ENCODE measurements at places on chromosomes 13 and 19. TPM values are rescaled to one million over a fixed set of nuclear protein-coding genes. Genes with fewer than 3 reads are reported as not detected.

GRCh38 chr13:109642358-109642757 is 144.0 kb downstream of the IRS2 start:
- H3K27me3 ChIP-seq, result no peaks in the 10 kb centered on the region
- no peak overlapping the region for H3K27ac ChIP-seq
- no peaks in the 10 kb centered on the region for H3K36me3 ChIP-seq
- no peak overlapping the region for H3K4me3 ChIP-seq
- H3K4me1 ChIP-seq, result no peaks in the 10 kb centered on the region

- no peak overlapping the region for H3K4me3 ChIP-seq
- DNase-seq, result no peak
- peaks cover 23% of the 10 kb centered on the region for H3K4me1 ChIP-seq
- peaks cover 19% of the 10 kb centered on the region for H3K27me3 ChIP-seq
Measured at GRCh38 chr13:25843692-25844091, 208.1 kb downstream of the SHISA2 start.

DNA sequence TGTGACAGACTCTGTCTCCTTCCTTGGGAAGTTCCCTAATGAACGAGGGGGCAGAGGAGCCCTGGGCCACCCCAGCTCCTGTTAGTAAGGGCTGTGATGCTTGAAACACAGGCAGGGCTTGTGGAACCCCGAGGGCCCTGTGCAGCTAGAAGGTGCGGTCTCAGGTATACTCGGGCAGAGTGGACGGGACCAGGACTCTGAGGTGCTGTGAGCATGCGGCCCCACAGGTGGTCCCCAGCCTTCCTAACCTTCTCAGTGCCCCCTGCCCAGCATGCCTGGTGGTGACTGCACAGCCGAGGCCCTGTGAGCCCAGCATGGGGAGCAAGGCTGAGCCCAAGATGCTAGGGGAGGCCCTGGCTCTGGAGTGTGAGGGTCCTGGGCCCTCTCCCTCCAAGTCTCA is 4.0 kb upstream of the SIGLEC8 start:
- H3K27me3 ChIP-seq, result peaks cover 47% of the 10 kb centered on the region
- DNase-seq, result no peak
- H3K4me1 ChIP-seq, result peaks cover 27% of the 10 kb centered on the region
- H3K4me3 ChIP-seq, result no peak overlapping the region
- no peak overlapping the region for H3K27ac ChIP-seq

GRCh38 chr19:32352241-32352630 is 6.8 kb downstream of the ZNF507 start:
- H3K4me3 ChIP-seq, result no peak overlapping the region
- H3K27me3 ChIP-seq, result no peaks in the 10 kb centered on the region
- no peak for DNase-seq
- peaks cover 78% of the 10 kb centered on the region for H3K36me3 ChIP-seq
- no peak overlapping the region for H3K27ac ChIP-seq
- H3K4me1 ChIP-seq, result peaks cover 49% of the 10 kb centered on the region

DNA sequence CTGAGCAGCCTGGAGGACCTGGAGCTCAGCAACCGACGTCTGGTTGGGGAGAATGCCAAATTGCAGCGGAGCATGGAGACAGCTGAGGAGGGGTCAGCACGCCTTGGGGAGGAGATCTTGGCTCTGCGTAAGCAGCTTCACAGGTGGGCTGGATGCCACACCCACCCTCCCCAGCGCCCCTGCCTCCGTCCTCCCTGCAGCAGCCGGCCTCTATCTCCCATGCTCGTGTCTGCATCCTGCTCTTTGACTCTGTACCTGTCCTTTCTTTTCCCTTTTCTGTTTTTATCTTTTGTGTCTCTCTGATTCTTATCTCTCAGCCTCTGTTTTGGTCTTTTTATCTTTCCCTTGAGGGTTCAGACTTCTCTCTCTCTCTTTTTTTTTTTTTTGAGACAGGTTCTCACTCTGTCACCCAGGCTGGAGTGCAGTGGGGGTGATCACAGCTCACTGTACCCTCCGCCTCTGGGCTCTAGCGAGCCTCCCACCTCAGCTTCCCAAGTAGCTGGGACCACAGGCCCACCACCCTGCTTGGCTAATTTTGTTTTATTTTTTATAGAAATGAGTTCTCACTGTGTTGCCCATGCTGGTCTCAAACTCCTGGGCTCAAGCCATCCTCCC is 10.1 kb downstream of the KASH5 start:
- no peak overlapping the region for H3K27ac ChIP-seq
- peaks cover 4% of the 10 kb centered on the region for H3K4me1 ChIP-seq
- H3K36me3 ChIP-seq, result no peaks in the 10 kb centered on the region

DNA sequence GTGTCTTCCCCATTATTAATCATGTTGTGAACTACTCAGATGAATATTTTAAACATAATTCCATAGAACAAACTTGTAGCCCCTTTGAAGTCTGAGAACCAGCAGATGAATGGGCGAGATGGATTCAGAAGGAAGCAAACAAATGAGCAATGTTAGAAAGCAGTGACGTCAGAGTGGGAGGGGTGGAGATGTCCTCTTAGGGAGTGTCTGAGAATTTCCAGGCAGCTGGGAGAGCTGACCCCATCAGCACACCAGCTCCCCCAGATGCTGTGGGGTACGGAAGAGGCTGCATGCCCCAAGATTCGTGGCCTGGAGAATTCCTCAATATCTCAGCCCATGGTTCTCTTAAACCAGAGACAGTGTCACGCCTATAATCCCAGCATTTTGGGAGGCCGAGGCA is 68.6 kb downstream of the DPF1 start:
- H3K27me3 ChIP-seq, result no peaks in the 10 kb centered on the region
- H3K4me1 ChIP-seq, result no peaks in the 10 kb centered on the region
- no peaks in the 10 kb centered on the region for H3K36me3 ChIP-seq
- no peak overlapping the region for H3K27ac ChIP-seq
- no peak overlapping the region for H3K4me3 ChIP-seq

GRCh38 chr13:68506888-68507551 is 1276.9 kb upstream of the PCDH9 start:
- H3K4me3 ChIP-seq, result no peak overlapping the region
- no peak for DNase-seq
- no peak overlapping the region for H3K27ac ChIP-seq
- H3K36me3 ChIP-seq, result no peaks in the 10 kb centered on the region
- H3K27me3 ChIP-seq, result no peaks in the 10 kb centered on the region
- no peaks in the 10 kb centered on the region for H3K4me1 ChIP-seq

- H3K4me1 ChIP-seq, result peaks cover 21% of the 10 kb centered on the region
- DNase-seq, result no peak
- peaks cover 28% of the 10 kb centered on the region for H3K27me3 ChIP-seq
- no peak overlapping the region for H3K27ac ChIP-seq
- no peak overlapping the region for H3K4me3 ChIP-seq
- H3K36me3 ChIP-seq, result no peaks in the 10 kb centered on the region
Measured at GRCh38 chr13:97125810-97126738, 96.1 kb upstream of the MBNL2 start.

DNA sequence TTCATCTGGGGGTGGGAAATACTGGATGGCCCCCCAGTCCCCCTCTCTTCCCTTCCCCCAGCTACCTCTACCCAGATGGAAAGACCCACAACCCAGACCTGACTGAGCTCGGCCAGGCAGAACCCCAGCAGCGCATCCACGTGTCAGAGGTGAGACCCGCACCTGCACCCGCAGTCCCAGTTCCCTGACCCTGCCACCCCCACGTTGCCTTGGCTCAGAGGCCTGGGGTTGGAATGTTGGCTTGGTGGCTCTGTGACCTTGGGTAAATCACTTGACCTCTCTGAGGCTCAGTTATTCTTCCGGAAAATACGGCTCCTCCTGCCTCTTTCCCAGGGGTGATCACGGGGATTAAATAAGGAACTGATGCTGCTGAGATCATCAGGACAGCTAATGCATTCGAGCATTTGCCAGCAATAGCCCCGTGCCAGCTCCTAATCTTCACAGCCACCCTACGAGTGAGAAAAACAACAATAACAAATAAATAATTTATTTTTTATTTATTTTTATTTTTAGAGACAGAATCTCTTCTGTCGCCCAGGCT is 12.3 kb downstream of the CBLC start:
- no peak overlapping the region for H3K27ac ChIP-seq
- no peak for DNase-seq
- no peaks in the 10 kb centered on the region for H3K4me1 ChIP-seq
- no peaks in the 10 kb centered on the region for H3K36me3 ChIP-seq
- H3K4me3 ChIP-seq, result no peak overlapping the region

DNA sequence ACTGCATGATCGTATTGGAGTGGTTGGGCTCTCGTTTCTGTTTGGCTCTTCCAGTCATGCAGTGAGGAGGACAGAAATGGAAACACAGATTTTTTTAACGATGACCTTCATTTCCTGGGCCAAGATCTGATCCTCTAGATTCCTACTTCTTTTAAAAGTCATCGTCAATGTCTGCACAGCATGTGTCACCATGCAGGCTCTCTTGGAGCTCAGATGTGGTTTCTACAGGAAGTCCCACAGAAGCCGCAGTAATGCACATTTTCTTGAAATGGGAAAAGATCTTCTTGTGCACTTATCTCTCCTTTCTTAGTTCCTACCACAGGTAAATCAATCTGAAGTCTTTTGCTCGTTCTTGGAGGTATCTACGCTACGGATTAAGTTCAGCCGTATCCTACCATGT is 626.9 kb downstream of the EFNB2 start:
- DNase-seq, result peak; percentile 46
- no peak overlapping the region for H3K4me3 ChIP-seq
- H3K27ac ChIP-seq, result no peak overlapping the region
- H3K4me1 ChIP-seq, result peaks cover 14% of the 10 kb centered on the region
- H3K36me3 ChIP-seq, result no peaks in the 10 kb centered on the region

- no peak overlapping the region for H3K27ac ChIP-seq
- no peak for DNase-seq
- peaks cover 66% of the 10 kb centered on the region for H3K27me3 ChIP-seq
- H3K36me3 ChIP-seq, result peaks cover under 1% of the 10 kb centered on the region
- peaks cover 5% of the 10 kb centered on the region for H3K4me1 ChIP-seq
Measured at GRCh38 chr19:2309734-2310362, 1.9 kb upstream of the LINGO3 start.

DNA sequence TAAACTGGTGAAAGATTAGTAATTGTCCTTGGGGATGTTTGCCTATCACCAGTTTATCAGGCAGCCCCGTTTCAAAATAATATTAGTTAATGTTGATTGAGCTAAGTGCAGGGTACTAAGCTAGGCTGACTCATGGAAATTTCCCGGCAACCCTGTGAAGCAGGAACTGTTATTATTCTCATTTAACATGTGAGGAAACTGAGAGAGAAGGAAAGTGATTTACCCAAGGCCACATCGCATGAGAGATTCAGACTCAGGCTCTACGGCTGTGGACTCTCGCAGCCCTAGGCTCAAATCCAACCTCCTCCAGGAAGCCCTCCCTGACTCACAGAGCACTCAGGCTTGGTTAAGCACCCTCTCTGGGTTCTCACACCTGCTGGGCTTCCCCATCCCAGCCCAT is 19.7 kb downstream of the CLPTM1 start:
- peaks cover 14% of the 10 kb centered on the region for H3K36me3 ChIP-seq
- H3K4me1 ChIP-seq, result no peaks in the 10 kb centered on the region
- DNase-seq, result no peak

- no peaks in the 10 kb centered on the region for H3K27me3 ChIP-seq
- H3K4me3 ChIP-seq, result no peak overlapping the region
- H3K36me3 ChIP-seq, result peaks cover 50% of the 10 kb centered on the region
- peaks cover 2% of the 10 kb centered on the region for H3K4me1 ChIP-seq
- no peak overlapping the region for H3K27ac ChIP-seq
- DNase-seq, result no peak
Measured at GRCh38 chr13:36975172-36975571, 24.0 kb downstream of the ALG5 start.

- peaks cover 25% of the 10 kb centered on the region for H3K4me1 ChIP-seq
- DNase-seq, result peak; percentile 86
- H3K4me3 ChIP-seq, result peak overlapping the region; percentile 66
- H3K27me3 ChIP-seq, result peaks cover 59% of the 10 kb centered on the region
Measured at GRCh38 chr19:18388100-18388959, 2.4 kb downstream of the GDF15 start.

DNA sequence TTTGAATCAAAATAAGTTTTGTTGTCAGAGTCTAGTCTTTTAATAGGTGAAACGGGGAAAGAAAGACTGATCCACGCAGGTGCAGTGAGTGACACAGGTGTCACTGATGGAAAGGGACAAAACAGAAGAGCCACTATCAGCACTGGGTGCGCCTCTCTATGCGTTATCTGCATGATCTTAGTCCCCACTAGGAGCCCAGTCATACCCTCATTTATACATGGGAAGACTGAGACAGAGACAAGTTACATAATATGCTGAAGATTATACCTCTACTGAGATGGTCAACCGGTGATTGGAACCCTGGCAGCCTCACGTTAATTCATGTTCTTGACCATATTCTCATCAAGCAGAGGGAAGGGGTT is 3.4 kb downstream of the LRCH1 start:
- DNase-seq, result no peak
- peaks cover 39% of the 10 kb centered on the region for H3K4me1 ChIP-seq
- no peak overlapping the region for H3K27ac ChIP-seq
- H3K36me3 ChIP-seq, result no peaks in the 10 kb centered on the region

GRCh38 chr19:57708641-57709361 is at the start of gene ZNF154:
TSS of gene ZNF154 (minus strand) at chr19:57709204. CDS start at chr19:57708971, 233 bp downstream.
- peaks cover 3% of the 10 kb centered on the region for H3K27me3 ChIP-seq
- DNase-seq, result peak; percentile 70
- peak within 1 kb of the TSS; percentile 85 for H3K27ac ChIP-seq
- peaks cover 47% of the 10 kb centered on the region for H3K36me3 ChIP-seq
- peak within 1 kb of the TSS; percentile 79 for H3K4me3 ChIP-seq
- H3K4me1 ChIP-seq, result peaks cover 26% of the 10 kb centered on the region

- no peaks in the 10 kb centered on the region for H3K4me1 ChIP-seq
- no peaks in the 10 kb centered on the region for H3K27me3 ChIP-seq
- DNase-seq, result no peak
- H3K4me3 ChIP-seq, result no peak overlapping the region
- H3K27ac ChIP-seq, result no peak overlapping the region
Measured at GRCh38 chr13:58190577-58190976, 559.0 kb downstream of the PCDH17 start.

GRCh38 chr13:77720988-77721387 is 23.5 kb downstream of the SLAIN1 start:
- peaks cover 31% of the 10 kb centered on the region for H3K4me1 ChIP-seq
- H3K4me3 ChIP-seq, result no peak overlapping the region
- no peaks in the 10 kb centered on the region for H3K27me3 ChIP-seq
- no peak overlapping the region for H3K27ac ChIP-seq
- H3K36me3 ChIP-seq, result peaks cover 64% of the 10 kb centered on the region

DNA sequence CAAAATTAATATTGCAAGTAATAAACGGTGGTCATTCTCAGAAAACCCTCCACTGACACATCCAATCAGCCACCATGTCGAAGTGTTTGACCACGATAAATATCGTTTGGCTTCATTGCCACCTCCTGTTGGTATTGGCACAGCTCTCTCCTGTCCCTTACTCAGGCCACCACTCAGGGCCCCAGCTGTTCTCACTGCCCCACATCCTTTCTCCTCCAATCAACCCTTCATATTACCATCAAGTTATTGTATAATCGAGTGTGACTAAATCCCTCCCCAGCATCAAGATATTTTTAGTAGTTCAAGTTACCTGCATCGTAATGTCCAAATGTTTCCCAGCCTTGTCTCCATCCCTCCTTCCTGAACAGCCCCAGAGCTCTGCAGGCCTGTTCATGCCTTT is 50.4 kb downstream of the SACS start:
- no peak for DNase-seq
- H3K36me3 ChIP-seq, result no peaks in the 10 kb centered on the region
- H3K4me3 ChIP-seq, result no peak overlapping the region

GRCh38 chr19:15926484-15926883 is 7.8 kb downstream of the CYP4F11 start:
- H3K36me3 ChIP-seq, result peaks cover 2% of the 10 kb centered on the region
- no peaks in the 10 kb centered on the region for H3K4me1 ChIP-seq
- no peak overlapping the region for H3K27ac ChIP-seq
- no peak for DNase-seq
- no peak overlapping the region for H3K4me3 ChIP-seq

ZNF43 gene
- total RNA-seq, result 31.0 TPM

LRP3 gene
- 0.30 TPM for total RNA-seq

C1QTNF9 gene
- not detected for total RNA-seq

ACP7 gene
- total RNA-seq, result not detected

CFAP97D2 gene
- total RNA-seq, result not detected

All from activated CD8-positive, alpha-beta memory T cell treated with anti-CD3 and anti-CD28 coated beads, Interleukin-2, amount 10 ng/mL, durations not matched to agents 7 days and 5 days (primary cell).